ENCODE measurements at places on chromosomes 4 and X.
A peak's percentile ranks its signal among the peaks of the same experiment; 100 is the strongest.

GRCh38 chr4:79466621-79467020 is 58.6 kb upstream of the GK2 start:
- DNase-seq: no peak

DNA sequence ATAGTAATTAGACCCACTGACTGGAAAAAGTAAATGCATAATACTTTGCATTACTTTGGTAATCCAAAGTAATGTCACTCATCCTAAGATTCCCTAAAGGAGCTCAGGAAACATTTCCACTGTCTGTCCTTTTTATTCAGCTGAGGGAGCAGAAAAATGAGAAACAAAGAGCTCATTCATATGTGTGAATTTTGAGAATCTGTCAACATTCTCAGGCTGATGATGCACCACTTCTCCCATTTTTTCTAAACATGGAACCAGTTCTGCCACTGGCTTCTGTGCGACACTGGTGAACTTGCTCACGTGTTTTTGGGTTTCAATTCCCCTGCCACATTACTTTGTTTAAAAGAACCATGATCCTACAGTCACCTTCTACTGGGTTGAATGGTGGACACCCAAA is 28.4 kb upstream of the ADH7 start:
- no peak for DNase-seq

DNA sequence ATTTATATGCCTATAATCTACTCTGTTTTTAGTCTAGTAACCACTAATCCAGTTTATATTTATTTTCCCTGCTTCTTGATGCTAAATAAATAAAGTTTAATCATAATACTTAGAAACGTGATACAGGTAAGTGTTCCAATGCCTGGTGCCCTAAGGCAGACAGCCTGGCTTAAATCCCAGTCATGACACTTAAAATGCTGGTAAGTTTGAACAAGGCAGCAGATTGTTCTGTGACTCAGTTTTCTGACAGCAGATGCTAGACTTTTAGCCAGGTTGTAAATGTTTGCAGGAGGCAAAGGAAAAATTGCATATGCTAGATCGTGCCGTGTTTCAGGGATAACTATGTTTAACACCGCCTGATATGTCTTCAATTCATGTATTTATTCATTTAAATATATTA is 2661.6 kb downstream of the PCDH7 start:
- DNase-seq: no peak

GRCh38 chr4:69888336-69888735 is 28.4 kb upstream of the SULT1E1 start:
- DNase-seq: no peak

- no peak for DNase-seq
These were observed 45.1 kb upstream of the FAM9A start for GRCh38 chrX:8846266-8846665.

DNA sequence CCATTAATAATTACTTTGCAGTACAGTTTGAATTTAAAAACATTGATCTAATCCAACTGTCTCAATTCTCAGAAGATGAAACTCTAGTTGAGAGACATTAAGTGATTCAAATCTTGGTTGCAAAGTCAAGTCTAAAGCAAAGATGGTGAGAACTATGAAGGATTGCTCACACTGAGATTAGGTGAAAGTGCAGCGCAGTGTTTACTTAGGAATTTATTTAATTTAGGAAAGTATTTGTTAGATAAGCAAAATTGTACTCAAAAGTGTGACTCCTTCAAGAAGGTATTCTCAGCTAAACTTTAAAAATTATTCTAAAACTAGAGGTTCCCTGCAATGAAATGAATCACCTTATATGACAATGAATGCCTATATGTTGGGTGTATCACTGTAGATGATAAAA is 454.9 kb downstream of the PDGFC start:
- no peak for DNase-seq

- no peak for DNase-seq
These were observed 152.0 kb downstream of the GASK1B start for GRCh38 chr4:158020734-158021346.

DNA sequence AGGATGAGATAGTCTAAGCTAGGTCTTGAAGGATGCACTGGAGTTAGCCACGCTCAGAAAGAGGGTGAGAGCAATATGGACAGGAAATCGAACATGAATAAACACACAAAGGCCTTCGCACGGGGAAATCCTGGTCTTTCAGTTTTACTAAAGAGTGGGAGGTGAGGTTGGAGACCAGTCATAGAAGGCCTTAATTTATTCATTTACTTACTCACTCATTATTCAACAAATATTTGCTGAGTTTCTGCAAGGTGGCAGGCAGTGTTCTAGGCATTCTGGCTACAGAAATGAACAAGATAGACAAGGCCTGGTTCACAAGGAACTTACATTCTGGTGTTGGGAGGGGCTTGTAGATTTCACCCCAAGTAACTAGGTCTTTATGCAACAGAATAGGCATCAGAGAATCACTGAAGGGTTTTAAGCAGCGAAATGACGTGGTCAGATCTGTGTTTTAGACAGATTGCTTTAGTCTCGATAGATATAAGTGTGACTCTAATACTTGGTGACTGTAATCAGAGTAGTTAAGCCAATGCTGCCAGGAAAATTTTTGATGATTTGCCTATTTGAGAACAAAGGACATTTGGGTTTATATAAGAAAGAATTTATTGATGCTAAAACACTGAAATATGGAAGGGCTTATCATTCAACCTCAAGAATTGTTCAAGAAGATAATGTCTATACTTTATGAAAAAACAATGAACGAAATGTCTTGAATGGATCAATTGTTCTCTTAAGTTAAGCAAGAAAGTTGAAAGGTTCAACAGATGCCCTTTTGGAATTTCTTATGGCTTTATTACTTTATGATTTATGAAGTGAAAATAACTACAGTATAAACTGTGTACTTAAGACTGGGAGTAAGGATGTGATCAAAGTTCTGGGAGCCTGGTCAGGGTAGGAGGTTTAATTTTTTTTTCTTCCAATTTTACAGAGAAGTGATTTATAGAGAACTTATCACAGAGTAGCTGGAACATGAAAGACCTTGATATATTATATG is 184.4 kb upstream of the CASK start:
- DNase-seq: no peak

GRCh38 chrX:153642051-153642654 is 4.8 kb upstream of the DUSP9 start:
- DNase-seq: peak; percentile 67

- DNase-seq: no peak
These were observed 23.6 kb upstream of the CDKL5 start for GRCh38 chrX:18401848-18402213.

GRCh38 chr4:152200511-152201333 is 335.2 kb downstream of the FBXW7 start:
- DNase-seq: no peak

- no peak for DNase-seq
These were observed 27.7 kb downstream of the PJA1 start for GRCh38 chrX:69137371-69138117.

DNA sequence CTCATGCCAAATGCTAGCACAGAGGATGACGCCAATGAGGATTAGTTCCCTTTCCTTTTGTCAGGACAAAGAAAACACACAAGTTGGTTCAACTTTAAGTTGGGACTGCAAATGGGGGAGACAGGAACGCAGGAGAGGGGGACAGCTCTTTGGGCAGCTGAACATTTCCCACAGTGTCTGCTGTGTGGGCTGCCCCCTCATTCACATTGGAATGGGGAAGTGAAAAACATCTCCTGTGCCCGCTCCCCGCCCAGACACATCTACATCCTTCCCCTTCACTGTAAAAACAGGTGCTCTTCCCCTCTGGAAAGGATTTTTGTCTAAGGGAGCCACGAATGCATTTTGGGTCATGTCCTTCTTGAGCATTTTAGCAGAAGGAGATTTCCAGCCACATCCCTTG is 44.5 kb upstream of the TBC1D9 start:
- DNase-seq: no peak

- DNase-seq: no peak
These were observed 678.6 kb downstream of the IQCM start for GRCh38 chr4:149136951-149137620.

GRCh38 chrX:101452056-101452455 is 33.2 kb upstream of the ARMCX4 start:
- no peak for DNase-seq

GRCh38 chrX:27571164-27571563 is 19.0 kb upstream of the DCAF8L2 start:
- no peak for DNase-seq

GRCh38 chr4:58602731-58603359 is 1492.7 kb upstream of the IGFBP7 start:
- no peak for DNase-seq

- peak; percentile 51 for DNase-seq
These were observed 64.9 kb downstream of the CRMP1 start for GRCh38 chr4:5828005-5828391.

- DNase-seq: no peak
These were observed 489.8 kb downstream of the PABPC4L start for GRCh38 chr4:133711817-133712216.

GRCh38 chr4:151717314-151717713 is 43.5 kb downstream of the GATB start:
- DNase-seq: no peak

- peak; percentile 51 for DNase-seq
These were observed at the start of gene GAB3 for GRCh38 chrX:154750301-154751202. GAB3 (minus strand) TSS chrX:154751077; CDS start chrX:154751025, 52 bp downstream.

DNA sequence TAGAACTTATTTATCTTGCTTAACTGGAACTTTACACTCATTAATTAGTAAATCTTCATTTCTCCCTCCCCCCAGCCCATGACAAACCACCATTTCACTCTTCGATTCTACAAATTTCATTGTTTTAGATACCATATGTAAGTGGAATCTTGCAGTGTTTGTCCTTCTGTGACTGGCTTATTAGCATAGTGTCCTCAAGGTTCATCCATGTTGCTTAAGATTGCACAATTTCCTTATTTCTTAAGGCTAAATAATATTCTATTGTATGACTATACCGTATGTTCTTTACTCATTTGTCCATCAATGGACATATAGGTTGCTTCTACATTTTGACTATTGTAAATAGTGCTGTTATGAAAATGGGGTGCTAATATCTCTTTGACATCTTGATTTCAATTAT is 24.5 kb upstream of the RNF212 start:
- no peak for DNase-seq

GRCh38 chrX:112851806-112852205 is 11.2 kb upstream of the AMOT start:
- DNase-seq: no peak

GRCh38 chr4:165678236-165678935 is 194.7 kb upstream of the TLL1 start:
- DNase-seq: no peak

- no peak for DNase-seq
These were observed at the start of gene CLNK for GRCh38 chr4:10684631-10685030. CLNK (minus strand) TSS chr4:10684768; CDS start chr4:10667869, 16,899 bp downstream.

DNA sequence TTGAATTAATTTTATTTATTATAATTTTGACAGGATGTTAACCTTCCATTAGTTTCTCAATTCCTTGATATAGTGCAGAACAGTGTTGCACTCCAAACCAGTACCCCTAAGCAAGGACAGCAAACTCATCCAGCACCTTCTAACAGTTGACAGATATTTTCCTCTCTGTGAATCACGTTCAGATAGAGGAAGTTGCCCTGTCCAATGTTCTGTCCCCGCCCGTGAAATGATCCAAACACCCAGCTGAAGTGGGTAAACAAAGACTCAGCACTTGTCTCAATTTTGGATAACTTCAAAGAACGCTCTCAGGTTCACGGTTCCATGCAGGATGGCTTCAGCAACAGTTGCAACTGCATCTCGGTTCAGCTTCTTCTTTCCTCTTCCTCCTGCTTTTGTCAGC is 1240.0 kb upstream of the ADGRL3 start:
- no peak for DNase-seq

GRCh38 chr4:43999669-44000068 is 448.9 kb downstream of the KCTD8 start:
- no peak for DNase-seq

DNA sequence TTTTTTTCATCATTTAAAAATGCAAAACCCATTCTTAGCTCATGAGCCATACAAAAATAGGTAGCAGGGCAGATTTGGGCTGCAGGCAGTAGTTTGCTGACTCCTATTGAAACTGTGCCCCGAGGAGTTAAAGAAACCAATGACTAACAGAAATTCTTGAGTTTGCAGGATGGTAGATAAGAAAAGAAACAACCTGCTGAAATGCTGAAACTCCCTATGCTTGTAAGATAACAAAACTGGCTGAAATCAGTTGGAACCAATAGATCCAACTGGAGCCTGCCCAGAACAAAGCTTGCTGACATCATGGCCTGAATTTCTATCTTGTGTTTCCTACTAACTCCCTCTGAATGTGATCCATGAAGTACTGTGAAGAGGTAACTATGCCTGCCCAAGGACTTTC is 68.6 kb downstream of the ANOS1 start:
- no peak for DNase-seq

- no peak for DNase-seq
These were observed 65.2 kb upstream of the LNX1 start for GRCh38 chr4:53656421-53656981.

- DNase-seq: no peak
These were observed 174.9 kb upstream of the VEGFC start for GRCh38 chr4:176967586-176967985.

GRCh38 chr4:108849611-108850168 is 86.8 kb upstream of the ETNPPL start:
- no peak for DNase-seq

- DNase-seq: no peak
These were observed 195.6 kb downstream of the RAPGEF2 start for GRCh38 chr4:159298502-159298901.

DNA sequence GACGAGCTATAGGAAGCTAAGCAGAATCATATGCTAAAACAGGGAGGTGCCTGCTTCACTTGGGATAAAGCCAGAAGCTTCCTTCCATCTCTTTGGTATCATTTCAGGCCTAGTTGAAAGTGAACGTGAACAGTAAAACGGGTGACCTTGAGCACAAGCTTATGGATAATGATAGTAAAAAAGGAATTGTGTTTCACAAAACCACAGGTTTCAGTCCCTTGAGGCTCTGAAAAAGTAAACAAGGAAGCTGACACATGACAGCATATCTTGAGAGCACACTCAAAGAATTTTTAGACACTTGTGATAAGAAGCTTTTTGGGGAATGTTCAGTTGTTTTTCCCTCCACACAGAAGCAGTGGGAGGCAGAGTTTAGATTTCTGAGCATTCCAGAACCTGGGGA is 286.1 kb downstream of the DCHS2 start:
- DNase-seq: no peak

DNA sequence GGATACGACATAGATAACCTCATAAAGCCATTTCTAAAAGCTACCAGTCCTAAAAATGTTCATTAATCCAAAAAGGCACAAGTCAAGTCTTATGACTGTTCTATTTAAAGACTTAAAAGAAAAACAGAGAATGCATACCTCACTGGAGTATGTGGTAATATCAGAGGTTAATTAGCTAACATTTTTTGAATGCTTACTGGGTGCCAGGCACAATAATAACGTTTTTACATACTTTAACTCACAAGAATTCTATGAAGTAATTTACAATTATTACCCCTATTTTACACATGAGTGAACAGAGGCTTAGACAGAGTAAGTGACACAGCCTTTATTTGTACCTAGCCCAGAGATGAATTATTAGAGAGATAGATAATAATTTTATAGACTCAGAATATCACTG is 207.5 kb downstream of the PDGFC start:
- DNase-seq: no peak

- DNase-seq: no peak
These were observed 41.2 kb downstream of the APLN start for GRCh38 chrX:129613596-129613995.

Measured in WERI-Rb-1 (cell line).